NCI-H345 (cell line): ENCODE measurements at places on chromosomes 6 and 20.

GRCh38 chr6:129717277-129717676, 7.3 kb upstream of the ARHGAP18 start:
- no peak for DNase-seq

DNA sequence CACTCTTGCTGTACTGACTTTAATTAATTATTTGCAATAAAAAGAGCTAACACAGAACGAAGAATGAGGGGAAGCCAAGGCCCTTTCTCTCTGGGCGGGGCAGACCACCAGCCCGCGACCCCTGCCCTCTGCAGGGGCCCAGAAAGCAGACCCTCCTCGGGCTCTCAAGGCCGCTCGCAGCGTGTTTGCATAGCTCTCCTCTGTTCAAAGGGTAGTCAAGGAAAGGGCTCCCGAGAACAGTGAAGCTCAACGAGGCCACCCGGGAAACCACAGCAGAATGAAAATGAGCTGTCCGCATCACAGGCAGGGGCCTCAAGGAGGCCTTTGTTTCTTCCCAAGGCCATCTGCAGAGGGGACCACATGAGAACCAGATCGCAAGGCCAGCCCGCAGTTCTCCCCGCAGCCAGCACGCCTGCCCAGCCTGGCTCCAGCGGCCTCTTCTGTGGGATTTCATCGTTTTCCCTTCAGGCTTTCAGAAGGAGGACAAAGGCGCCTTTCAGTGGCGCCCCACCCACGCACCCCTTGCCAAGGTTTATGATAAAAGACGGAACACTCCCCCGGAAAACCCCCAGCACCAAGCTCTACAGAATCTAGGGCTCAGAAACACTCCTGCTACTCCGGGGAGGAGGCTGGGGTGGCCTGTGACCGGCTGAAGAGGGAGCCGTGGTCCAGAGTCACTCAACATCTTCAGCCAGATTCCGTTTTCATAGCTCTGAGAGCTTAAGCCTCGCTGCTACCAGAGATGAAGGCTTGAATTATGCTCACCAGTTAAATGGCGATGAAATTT, 25.3 kb downstream of the ACSS1 start:
- no peak for DNase-seq

GRCh38 chr6:118933855-118934460, 1.0 kb downstream of the MCM9 start:
- DNase-seq, result no peak

GRCh38 chr6:150448221-150448620, 79.4 kb downstream of the IYD start:
- DNase-seq, result no peak

DNA sequence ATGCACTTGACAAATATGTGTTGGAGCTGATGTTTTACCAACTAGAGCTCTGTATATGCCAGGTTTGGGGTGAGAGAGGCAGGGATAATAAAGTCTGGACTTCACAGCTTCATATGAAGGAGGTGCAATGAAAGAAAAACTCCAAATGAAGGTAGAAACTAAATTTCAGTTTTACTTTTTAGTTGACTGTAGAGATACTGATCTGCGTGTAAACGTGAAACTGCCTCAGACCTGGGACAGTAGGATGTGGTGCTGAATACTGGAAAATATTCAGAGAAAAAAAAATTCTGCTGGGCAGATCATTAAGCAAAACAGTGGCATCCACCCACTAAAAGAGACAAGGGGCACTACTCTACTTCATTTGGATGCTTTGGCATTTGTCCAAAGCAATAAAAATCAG, 94.5 kb downstream of the BACH2 start:
- DNase-seq, result peak; percentile 4

GRCh38 chr6:165774903-165775601, 112.0 kb upstream of the PDE10A start:
- DNase-seq, result peak; percentile 4

- no peak for DNase-seq
These were observed 13.2 kb downstream of the CRYBG1 start for GRCh38 chr6:106373502-106374239.
